ENCODE measurements at places on chromosomes 2 and 18. TPM values are rescaled to one million over a fixed set of nuclear protein-coding genes. Genes with fewer than 3 reads are reported as not detected.

The ANKRD30B gene
- not detected for polyA plus RNA-seq

The LOXHD1 gene
- polyA plus RNA-seq = 0.30 TPM

The COX7A2L gene
- 176 TPM for polyA plus RNA-seq

The ALPP gene
- polyA plus RNA-seq = not detected

The RSAD2 gene
- polyA plus RNA-seq = 2.1 TPM

- DNase-seq = no peak
These were observed 206.3 kb upstream of the HAAO start for GRCh38 chr2:42998721-42999120.

DNA sequence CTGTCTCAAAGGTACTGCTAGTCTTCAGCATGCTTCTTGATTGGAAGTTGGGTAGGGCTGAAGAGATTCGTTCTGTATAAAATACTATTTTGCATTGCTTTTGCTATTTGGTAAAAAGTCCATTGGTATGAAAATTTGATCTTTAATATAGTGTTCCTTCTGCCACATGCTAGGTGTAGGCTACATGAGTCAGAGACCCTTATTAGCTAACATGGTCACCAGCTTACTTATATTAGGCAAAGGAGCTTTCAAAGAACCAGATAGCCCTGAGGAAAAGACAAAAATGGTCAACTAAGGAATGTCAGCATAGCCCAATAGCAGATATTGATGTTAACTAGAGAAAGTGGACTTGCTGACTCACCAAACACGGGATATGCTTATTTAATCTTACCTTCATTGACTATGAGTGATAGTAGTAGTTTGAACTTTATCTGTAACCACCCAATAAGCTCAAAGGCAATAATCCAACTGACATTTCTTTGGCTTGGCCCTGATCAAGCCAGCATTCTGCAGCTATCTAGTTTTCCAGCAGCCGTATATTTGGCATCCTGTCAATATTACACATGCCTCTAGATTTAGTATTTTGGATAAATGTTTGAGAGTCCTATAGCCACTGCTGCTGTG, 110.0 kb downstream of the TPGS2 start:
- no peak for DNase-seq

GRCh38 chr2:217987391-217987790, 15.4 kb downstream of the TNS1 start:
- peak; percentile 23 for DNase-seq

GRCh38 chr2:96137321-96138178, 752 bp downstream of the ASTL start:
- DNase-seq = no peak

- peak; percentile 12 for DNase-seq
These were observed 18.6 kb downstream of the NRXN1 start for GRCh38 chr2:51013079-51013932.

DNA sequence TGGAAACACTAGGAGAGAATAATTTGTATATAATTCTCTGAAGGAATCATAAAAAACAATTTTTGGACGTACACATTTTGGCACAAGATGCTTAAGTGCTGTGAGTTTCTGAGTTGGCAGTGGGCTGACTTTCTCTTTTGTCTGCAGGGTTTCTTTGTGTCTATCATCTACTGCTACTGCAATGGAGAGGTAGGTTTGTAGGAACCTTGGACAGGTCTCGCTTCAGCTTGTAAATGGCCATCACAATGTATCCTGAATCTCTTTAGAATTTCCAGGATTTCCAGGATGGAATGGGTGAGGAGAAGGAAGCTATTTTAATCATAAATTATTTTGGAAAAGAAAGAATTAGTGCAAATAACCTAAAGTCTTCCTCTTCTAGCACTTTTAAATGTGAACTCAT, 83.9 kb downstream of the PTH2R start:
- no peak for DNase-seq

- DNase-seq = no peak
These were observed 15.0 kb upstream of the EIF2AK3 start for GRCh38 chr2:88642278-88642677.

DNA sequence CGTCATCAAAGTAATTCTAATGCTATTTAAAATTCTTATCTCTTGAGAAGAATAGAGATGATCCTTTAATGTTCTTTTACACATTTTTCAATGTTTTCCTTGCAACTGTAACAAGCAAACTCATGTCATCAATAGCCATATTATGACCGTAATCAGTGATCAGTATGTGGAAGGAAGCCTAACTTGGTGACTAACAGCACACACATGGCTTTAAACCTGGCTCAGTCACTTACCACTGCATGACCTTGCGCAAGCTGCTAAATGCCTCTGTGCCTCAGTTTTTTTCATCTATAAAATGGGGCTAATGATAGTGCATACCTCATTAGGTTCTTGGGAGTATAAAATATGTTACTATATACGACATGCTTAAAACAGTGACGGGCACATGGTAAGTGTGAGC, 149.7 kb downstream of the BCL2 start:
- no peak for DNase-seq

DNA sequence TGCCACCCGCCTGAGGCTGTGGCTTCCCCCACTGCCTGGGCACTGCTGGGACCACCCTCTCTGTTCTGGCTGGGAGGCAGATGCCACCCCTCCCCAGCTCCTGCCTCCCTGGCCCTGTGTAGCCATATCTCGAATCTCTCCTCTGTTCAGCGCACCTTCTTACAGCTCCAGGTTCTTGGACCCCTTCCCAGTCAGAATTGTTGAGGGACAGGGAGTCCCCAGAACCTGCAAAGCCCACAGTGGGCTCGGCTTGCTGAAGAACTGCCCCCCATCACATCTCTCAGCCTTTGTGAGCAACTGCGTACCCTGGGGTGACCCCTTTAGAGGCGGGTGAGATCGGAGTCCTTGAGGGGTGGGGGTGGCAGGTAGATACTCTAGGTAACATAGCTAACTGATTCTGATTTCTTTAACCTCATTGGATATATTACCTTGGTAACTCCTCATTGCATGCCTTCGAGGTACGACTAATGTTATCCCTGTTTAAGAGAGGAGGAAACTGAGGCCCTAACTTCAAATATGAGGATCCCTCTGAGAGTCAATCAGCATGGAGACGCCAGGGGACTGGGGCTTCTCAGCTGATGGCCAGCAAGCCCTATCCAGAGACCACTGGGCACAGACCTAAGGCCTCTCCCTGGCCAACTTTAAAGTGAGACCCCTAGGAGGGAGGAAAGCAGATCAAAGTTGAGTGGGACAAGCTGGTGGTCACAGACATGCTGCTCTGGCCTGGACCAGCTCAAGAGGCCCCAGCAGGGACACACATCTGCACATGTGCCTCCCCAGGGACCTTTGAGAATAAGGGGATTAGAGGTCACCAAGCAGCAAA, 101.3 kb downstream of the CAPN13 start:
- no peak for DNase-seq

DNA sequence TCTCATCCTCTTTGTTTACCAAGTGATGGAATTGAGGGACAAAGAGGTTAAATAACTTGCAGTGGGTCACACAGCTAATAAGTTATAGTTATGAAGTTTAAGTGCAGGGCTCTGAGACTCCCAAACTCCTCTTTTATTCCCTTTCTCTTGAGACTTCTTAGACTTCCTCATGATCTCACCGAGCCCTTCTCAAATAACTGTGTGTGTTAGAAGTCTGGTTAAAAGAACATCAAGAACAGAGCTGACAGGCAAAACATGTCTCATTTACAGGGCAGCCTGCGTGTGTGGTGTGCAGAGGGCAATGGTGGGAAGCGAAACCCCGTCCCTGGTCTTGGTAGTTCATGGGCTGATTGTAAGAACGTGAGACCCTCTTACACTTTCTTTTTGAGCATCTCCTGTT, 368.0 kb downstream of the SLC4A3 start:
- no peak for DNase-seq

DNA sequence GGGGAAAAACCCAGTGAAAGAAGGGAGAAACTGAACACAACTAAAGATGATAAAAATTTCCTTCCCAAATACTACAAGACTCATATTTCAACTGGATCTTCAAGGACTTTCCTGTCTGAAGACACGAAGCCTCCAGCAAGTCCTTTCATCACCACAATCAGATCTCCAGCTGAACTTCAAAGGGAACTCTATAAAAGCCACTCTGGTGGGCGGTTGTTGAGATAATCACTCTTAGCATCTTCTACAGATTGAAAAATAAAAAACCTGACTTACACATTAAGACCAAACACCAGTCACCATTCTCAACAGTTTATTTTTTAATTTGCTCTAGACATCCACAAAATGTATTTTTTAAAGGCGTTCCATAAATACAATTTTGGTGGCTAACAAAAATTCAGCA, 4.4 kb downstream of the REV1 start:
- DNase-seq = no peak

DNA sequence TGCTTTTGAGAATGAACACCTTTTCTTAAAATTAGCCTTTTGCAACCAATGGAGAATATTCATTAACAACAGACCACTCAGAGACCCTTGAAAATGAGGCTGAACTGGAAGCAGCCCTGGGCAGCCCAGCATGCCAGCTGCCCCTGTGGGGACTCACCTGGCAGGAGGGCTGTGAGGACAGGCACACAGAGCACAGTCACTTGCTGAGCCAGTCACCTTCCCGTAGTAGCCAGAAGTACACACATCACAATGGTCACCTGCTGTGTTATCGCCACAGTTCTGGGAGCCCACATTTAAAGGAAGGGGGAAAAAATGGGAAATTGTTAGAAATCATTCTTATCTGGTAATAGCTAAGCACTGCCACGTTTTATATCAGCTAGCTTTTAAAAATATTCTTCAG, 115.5 kb downstream of the LAMA1 start:
- no peak for DNase-seq

DNA sequence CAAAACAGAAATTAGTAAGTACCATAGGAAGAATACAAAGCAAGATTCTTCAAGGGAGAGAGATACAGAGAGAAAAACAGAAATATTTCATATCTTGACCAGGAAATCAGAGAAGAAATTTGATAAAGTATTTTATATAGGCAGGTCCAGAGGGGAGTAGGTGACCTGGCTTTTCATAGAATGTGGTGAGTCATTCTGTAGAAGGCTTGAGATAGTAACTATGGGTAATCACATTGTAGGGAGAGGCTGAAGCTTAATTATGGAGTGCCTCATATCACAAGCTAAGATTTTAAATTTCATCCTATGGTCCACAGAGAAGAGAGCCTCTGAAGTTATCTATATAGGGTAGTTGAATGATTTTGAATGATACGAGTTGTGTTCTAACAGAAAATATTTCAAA, 195.0 kb upstream of the CYRIA start:
- no peak for DNase-seq

DNA sequence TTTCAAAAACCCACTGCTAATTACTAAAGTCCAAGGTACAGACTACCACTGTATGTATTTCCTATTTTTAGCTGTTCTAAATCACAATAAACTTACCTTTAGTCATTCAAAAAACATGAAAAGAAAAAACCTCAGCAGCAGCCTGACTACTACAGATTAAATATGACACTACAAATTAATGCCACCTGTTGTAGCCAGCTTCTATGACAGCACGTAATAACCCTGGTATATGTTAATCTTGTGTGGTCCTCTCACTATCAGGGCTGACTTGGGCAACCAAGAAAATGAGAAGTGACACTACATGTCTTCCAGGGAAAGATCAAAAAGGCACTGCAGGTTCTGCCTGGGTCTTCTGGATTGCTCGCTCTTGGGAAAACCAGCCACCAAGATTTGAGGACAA, 90.6 kb upstream of the FAM124B start:
- DNase-seq = no peak

DNA sequence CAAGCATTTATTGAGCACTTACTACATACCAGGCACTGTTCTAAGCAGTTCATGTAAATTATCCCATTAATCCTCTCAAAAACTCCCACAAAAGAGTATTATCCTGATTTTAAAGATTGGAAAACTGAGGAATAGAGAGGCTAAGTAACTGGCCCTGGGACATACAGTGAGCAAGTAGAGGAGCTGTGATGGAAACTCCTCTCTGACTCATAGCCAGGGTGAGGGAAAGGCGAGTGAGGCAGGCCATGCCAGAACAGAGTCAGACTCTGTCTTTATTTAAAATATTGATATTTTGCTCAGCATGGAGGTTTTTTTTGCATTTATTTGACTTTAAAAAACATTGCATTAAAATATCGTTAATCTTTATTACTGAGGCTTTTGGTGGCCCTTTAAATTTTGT, 208.0 kb downstream of the LOXHD1 start:
- DNase-seq = no peak

DNA sequence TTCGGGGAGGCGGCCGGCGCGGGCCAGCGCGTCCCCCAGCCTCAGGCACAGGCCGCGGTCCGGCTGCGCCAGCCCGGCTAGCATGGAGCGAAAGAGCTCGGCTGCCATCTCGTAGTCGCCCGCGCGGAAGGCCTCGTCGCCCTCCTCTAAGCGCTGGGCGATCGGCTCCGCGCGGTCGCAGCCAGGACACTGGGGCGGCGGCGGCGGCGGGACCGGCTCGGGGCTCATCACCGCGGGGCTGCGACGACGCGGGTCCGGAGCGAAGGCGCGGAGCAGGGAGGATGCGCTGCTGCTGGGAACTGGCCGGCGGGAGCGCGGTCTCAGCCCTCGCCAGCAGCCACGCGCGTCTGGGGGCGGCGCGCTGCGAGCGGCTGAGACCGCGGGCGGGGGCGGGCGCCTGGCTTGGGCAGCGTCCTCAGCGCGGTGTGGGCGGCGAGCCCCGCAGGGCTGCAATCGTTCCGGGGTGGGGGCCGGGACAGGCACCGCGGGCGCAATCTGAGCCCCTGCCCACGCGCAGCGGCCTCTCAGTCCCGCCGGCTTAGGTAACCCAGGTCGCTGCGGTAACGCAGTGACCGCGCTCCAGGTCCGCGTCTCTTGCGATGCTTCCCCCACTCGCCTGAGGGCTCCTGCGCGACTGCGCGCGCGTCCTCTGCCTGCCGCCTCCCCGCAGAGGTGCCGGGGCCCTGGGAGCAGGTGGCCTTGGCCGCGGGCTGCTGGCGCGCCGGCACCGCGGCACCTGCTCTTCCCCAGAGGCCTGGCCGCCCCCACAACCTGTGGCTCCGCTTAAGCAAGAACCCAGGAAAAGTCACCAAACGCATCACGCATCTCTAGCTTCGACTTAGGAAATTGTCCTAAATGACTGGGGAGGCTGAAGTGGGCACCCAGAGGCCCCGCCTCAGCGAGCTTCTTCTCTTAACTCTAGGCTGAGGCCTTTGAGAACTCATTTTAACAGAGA, at the start of gene LONRF2:
LONRF2 (minus strand) TSS at position 636 of the 955 bp plus-strand sequence; CDS start at position 228, 408 bp downstream.
- peak; percentile 57 for DNase-seq

GRCh38 chr2:14967729-14968128, 335.2 kb downstream of the LRATD1 start:
- DNase-seq = no peak

GRCh38 chr2:196725882-196726281, 73.6 kb downstream of the GTF3C3 start:
- no peak for DNase-seq

DNA sequence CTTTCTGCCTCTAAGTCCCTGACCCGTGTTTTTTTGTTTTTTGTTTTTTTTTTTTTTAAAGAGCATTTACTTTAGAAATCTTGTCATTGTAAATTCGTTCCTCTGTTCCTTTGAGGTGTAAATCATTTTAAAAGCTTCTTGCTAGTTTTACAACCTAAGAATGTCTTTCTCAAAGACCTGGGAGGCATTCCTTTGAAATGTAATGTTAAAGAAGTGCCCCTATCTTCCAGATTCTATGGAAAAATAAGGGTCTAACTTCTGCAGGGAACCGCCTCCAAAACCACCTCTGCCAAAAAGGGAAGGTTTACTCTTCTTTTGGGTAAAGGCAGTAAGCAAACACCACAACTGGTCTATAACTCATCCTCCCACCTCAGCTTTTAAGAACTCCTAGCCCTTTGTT, 259.6 kb upstream of the ZNF804A start:
- no peak for DNase-seq
